ENCODE measurements at places on chromosomes 3 and 15.

DNA sequence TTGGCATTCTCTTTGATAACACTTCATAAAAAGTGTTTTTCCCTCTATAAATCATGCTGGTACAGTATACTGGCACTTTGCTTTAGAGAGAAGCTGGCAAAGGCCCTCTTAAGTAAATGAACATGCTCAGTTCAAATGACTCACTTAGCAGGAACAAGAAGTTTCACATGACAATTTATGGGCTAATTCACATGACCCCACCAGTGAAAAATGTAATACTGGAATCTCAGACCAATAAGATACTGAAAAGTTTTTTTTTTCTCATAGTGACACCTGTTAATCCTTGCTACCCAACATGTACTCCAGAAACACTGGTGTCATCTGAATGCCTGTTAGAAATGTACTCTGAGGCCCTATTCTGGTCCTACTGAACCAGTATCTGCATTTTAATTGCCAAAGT is 13.9 kb downstream of the BTBD1 start:
- no peak for DNase-seq

- no peak for DNase-seq
Measured at GRCh38 chr15:24880663-24881062, 74.1 kb upstream of the SNRPN start.

- peak; percentile 86 for DNase-seq
Measured at GRCh38 chr15:78618490-78618934, 2.3 kb downstream of the CHRNA3 start.

GRCh38 chr3:57919987-57920386 is 88.2 kb upstream of the FLNB start:
- DNase-seq = no peak

DNA sequence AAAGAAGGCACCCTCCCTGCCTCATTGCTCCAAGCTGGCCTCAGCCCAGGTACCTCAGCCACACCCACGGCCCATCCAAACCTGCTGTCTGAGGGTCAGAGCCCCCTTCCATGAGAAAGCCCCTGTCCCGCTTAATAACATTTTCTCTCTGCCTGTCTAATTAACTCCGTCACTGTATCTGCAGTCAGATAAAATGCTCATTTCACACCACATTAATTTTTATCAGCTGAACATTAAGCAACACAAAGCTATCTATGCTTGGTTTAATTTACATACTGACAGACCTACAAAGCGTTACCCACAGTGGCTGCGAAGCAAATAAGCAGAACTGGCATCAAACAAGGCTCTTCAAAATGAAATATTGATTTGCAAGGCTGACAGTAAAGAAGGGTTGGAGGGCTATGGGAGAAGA is 309.8 kb upstream of the ICE2 start:
- DNase-seq = no peak
